ENCODE measurements at places on chromosomes 7 and 10.

- no peak for DNase-seq
Observed at GRCh38 chr7:12913002-12913401, 225.6 kb downstream of the ARL4A start.

DNA sequence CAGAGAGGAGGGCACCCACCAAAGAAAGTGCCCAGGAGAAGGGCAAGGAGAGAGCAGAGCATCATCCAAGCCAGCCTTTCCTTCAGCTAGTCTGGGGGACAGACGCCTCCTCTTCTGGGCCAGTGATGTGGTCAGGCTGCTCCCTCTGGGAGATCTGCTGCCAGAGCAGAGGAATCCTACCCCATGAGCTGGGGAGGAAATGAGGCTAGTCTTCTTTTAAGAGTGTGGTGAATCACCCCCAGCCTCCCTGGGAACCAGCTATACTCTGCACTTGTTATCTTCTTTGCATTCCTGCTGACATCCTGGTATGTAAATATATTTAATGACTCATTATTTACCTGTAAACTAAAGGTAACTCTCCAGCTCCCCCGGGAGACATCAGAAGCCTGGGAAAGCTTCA lies 41.6 kb upstream of the EPHB6 start:
- no peak for DNase-seq

DNA sequence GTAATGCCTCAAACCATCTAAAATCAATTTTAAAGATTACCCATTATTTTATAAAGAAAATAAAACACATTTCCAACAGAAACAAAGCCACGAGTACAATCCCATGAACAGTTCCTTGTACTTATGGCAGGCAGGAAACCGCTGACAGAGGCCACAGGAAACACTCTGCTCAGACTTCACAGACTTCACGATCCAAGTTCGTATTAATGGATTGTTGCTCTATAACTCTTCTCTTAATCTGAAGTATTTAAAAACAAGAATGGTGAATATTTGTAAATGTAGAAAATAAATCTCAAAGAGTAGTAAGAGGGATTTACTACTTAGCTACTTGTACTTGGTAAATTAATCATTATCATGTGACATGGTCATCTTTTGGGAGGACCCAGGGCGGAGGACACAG lies 78.3 kb downstream of the SNX10 start:
- DNase-seq, result no peak

DNA sequence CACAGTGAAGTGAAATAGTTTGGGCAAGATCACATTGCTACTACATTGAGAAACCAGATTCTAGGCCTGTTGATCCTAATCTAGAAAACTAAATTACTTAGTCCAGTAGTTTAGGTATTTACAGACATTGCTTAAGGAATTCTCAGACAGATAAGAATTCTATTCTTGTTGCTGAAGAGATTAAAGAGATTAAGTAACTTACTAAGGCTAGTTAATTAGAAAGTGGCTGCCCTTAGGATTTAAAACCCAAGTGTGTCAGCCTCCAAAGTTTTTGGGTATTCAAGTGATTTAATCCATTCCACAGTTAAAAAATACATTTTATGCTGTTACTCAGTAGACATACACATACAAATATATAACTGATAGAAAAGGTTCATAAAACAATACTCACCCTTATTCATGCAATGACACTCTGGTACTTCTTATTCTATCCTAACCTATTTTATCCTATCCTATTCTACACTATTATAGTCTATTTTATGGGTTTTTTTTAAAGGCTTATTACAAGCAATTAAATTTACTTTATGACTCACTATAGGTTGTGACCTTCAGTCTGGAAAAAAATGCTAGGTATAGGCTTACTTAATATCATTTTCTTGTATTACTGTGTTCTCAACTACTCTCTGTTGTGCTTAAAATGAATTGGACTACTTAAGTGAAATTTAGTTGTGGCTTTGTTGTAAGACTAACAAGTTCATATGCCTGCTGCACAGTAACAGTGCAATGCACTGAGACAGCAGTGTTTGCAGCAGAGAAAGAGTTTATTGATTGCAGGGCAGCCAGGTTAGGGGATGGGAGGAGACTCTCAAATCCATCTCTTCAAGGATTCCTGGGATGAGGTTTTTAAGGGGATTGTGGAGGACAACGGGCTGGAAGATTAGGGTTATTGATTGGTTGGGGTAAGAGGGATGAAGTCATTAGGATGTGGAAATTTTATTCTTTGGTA lies 10.7 kb downstream of the SPAM1 start:
- DNase-seq, result no peak

GRCh38 chr10:7033031-7033430 lies 377.8 kb downstream of the SFMBT2 start:
- DNase-seq, result no peak

GRCh38 chr10:120744040-120744439 lies 107.1 kb upstream of the WDR11 start:
- no peak for DNase-seq

GRCh38 chr10:124301736-124302135 lies 117.0 kb downstream of the OAT start:
- no peak for DNase-seq

- no peak for DNase-seq
Observed at GRCh38 chr7:27961255-27961654, 219.3 kb downstream of the JAZF1 start.

- DNase-seq, result no peak
Observed at GRCh38 chr7:28792858-28793257, 165.3 kb downstream of the TRIL start.

DNA sequence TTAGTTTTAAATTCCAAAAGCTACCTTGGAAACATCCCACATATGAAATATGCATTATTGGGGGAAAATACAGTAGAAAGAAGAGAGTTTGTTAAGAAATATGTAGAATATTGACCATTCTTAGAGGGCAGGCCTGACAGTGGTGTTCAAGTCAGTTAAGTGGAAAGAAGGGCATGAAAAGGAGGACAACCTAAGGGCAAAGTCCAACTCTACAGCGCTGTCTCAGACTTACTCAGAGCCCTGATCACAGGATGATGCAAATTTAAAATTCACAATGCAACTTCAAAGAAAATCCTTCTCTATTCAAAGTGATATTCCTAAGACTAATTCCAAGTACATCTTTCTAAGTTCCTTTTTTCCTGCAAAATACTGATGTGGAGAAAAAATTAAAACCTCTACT lies 139.1 kb upstream of the LRRTM3 start:
- no peak for DNase-seq

DNA sequence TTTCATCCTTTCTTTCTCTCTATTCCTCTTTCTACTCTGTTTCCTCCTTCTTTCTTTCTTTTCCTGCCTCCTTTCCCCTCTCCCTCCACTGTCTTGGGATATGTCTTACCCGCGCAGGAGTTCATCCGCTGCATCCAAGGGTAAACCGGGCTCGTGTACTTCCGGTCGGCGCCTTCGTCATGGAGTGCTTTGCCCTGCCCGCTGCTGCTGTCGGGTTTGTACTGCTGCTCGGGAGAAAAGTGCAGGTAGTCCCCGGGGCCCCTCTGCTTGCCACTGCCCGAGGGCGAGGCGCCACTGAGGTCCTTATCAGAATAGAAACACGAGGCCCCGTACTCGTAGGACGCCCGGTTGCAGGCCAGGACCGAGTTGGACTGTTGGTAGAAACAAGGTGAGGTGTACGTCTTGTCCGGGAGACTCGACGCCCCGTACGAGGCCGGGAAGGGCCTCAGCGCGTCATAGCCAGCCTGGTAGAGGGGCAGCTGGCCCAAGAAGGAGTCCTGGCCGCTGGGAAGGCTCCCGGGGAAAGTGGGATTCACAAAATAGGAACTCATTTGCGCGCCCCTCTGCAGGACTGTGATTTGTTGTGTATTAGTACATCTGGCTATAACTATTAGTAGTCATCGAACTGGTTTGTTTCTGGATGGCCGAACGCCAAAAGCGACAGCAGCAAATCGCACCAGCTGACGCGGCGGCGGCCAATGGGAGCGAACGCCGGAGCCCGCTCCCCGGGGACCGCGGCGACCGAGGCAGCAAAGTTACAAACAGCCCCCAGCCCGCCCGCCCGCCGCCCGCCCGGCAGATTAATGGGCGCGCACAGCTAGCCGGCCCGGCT lies at the start of gene HOXA6:
HOXA6 (minus strand) TSS at position 576 of the 832 bp plus-strand sequence; CDS start at position 551, 25 bp downstream.
- no peak for DNase-seq

- no peak for DNase-seq
Observed at GRCh38 chr7:130904031-130904757, 170.2 kb upstream of the KLF14 start.

- DNase-seq, result no peak
Observed at GRCh38 chr10:80988755-80989154, 451.1 kb downstream of the SH2D4B start.

DNA sequence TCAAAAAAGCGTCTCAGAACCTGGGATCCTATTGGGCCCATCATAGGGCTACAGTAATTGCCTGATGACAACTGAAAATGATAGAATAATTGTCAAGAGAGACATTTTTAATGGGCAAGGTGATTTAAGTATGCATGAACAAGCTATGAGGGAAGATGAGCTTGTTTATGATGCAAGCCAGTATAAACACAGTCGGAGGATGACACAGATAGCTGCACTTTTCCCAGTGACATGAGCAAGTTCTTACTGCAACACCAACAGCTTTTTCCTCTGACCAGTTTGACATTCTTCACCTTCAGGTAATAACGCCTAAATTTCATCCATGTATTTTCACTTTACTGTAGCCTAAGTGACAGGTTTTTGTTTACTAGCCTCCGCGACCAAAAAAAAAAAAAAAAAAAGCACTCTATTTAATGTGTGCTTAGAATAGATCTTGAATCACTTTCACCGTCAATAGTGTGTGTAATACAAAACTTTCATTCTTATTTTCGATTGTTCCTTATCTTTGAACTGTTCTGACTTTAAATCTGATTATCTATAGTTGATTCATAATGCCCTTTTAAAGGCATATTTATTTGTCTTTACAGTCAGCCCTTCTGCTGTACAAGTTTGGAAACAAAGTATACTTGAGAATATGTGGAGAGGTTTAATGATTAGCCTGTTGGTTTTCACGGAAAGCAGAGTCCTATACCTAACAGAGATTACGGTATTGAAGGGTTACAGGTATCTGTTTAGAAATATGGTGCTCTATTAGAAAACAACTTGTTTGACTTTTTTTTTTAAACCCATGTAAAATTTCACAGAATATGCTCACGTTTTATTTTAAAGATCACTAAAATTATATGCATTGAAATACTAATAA lies 1.7 kb downstream of the FOXP2 start:
- no peak for DNase-seq

DNA sequence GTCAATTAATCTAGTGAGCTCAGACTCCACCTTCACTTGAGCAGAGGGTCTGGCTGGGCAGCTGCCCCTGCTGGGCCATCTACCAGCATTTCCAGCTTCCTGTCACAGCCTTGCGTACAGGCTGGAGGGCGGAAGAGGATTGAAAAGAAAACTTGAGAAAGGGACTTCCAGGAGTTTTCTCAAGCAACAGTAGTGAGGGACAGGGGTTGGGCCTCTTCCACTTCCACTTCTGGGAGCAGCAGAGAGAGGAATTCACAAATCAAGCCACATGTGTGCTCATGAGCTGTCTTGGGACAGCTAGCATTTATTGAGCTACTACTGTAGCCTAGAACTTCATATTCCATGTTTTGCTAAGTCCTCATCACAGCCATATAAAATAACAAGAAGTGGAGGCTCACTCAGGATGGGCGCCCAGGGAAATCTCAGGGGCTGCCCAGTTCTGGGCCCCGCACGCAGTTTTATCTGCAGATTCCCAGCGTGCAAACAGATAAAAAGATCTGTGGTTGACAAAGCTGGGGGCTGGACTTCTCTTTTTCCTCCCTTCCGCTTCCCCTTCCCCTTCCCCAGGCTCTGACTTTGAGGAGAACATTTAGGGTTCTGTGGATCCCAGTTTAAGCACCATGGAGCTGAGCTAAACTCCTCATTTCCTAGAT lies 135.8 kb downstream of the RGS10 start:
- DNase-seq, result no peak

DNA sequence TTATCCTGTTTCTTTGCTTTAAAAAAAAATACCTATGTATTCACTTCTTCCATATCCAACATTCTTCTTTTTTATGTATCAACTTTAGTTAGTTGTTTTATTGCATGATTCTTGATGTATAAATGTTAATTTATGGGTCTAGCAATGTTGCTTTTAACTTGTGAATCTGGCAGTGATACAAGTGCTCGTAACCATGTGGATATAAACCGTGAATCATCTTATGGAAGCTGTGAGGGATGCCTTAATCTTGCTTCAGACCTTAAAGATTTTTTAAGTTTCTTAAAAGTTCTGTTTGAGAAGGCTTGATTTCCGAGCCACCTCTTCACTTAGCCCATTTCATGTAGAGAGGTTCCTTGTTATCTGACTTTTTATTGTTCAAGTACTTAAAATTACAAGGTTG lies 25.9 kb downstream of the HELLS start:
- DNase-seq, result no peak

- no peak for DNase-seq
Observed at GRCh38 chr7:93013446-93014061, 104.2 kb downstream of the SAMD9 start.

DNA sequence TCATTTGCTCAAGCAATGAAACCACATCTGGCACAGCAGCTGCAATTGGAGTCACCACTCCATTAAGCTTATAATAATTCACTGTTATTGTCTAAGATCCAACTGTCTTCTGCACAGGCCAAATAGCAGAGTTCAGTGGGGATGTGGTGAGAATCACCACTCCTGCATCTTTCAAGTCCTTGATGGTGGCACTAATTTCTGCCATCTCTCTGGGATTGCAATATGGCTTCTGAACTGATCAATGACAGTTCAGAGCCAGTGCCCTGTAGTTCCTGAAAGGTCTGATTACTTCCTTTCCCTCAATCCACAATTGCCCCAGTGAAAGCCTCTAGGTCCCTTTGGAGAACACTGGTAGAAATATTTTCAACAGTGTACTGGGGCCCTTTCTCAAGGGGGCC lies 6.4 kb downstream of the IGFBP1 start:
- DNase-seq, result no peak

GRCh38 chr10:114911052-114911711 lies 26.8 kb upstream of the TRUB1 start:
- no peak for DNase-seq

- no peak for DNase-seq
Observed at GRCh38 chr7:45080958-45081669, 7.7 kb downstream of the NACAD start.

GRCh38 chr7:104296900-104297299 lies 31.5 kb upstream of the LHFPL3 start:
- no peak for DNase-seq

DNA sequence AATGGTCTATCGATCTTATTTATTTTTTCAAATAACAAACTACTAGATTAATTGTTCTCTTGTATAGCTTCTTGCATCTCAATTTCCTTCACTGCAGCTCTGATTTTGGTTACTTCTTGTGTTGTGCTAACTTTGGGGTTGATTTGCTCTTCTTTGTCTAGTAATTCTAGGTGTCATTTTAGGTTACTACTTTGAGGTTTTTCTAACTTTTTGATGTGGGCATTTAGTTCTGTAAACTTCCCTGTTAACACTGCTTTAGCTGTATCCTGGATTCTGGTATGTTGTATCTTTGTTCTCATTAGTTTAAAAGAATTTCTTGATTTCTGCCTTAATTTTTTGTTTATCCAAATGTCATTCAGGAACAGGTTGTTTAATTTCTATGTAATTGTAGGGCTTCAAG lies 1188.0 kb downstream of the DNAJB9 start:
- no peak for DNase-seq

DNA sequence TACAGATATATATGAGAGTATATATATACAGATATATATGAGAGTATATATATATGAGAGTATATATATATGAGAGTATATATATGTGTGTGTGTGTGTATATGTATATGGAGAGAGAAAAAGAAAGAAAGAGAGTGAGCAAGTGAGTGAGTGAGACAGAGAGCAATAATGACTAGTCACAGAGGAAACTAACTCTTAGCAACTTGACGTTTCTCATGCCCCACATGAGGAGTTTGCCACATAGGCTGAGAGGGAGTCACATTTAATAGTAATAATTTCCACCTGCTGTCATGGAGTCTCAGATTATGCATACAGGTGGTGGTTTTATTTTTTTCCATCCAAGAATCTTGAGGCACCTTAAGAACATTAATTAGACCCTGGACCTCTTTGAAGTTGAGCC lies 199.9 kb downstream of the GATA3 start:
- DNase-seq, result no peak
